CD4-positive, alpha-beta T cell treated with Interleukin-6 for 4 hours (primary cell): ENCODE measurements at places on chromosomes 7 and 10.

DNA sequence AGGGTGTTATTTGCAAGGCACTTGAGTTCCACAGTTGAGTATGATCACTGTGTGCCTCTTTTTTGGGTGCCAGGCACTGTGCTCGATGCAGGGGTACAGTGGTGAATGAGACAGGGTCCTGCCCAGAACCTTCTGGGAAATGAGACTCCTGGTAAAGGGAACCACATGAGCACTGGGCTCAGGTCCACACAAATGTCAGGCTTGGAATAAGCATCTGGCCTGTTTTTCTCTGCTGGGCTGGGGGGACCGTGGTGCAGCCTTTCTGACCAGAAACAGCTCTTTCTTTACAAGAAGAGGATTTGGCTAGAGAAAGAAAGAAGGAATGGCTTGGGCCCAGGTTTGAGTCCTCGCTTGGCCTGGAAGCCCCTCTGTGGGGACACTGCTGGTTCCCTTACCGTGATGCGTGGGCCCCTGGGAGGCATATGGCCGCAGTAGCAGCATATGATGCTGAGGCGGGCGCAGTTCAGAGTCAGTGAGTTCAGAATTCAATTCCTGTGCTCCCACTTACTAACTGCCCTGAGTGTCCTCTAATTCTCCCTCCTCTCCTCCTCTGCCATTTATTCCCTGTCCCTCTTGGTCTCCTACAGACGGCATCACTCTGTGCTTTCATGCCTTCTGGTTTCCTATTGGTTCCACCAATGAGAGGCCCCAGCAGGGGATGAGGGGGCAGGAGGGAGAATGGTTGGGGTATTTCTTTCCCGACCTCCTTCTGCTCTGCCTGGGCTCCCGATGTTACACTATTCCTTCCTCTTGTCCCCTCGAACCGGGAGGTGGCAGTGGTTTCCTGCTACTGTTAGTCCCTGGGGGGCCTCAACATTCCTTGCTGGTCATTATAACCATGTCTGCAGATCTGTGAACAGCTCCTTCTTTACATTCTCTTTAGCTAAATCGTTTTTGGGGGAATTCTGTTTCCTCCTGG is 9.6 kb upstream of the KCP start:
- no peak for DNase-seq

- DNase-seq, result no peak
Measured at GRCh38 chr10:87675396-87676376, 16.0 kb downstream of the PAPSS2 start.

GRCh38 chr10:76899490-76899889 is 738.1 kb downstream of the KCNMA1 start:
- DNase-seq, result no peak

DNA sequence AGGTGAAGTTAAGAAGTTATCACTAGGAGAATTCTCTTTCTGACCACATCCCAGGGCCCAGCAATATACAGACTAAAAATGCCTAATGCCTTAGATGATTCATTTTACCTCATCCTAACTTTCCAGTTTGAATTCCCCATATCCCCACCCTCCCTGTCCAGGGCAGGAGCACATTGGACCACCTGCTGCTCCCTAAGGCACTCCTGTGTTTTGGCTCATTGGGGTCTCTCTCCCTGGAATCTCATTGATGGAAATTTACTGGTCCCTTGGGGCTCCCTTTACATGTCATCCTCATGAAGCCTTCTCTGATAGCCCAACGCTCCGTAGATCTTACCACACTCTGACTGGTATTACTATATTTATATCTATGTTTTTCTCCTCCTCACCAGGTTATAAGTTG is 2.7 kb downstream of the IL2RA start:
- no peak for DNase-seq

DNA sequence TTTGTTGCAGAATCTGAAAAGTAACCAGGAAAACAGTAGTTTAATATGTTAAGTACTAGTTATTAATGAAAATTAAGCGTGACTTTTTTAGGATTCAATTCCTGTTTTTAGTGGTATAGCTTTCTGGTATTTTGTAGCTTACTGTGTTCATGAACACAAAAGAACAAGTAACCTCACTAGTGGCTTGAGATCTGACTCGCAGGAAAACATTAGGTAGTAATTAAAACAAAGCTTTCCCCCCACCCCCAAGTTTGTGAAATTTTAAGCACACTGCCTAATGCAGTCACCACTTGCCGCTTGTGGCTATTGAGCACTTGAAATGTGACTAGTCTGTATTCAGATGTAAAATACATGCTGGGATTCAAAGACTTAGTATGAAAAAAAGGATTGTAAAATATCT is 102.5 kb upstream of the RPA3 start:
- no peak for DNase-seq

GRCh38 chr7:44334734-44335097 is 9.3 kb upstream of the CAMK2B start:
- DNase-seq, result no peak

GRCh38 chr10:12350167-12350872 is 973 bp downstream of the CAMK1D start:
- peak; percentile 60 for DNase-seq

DNA sequence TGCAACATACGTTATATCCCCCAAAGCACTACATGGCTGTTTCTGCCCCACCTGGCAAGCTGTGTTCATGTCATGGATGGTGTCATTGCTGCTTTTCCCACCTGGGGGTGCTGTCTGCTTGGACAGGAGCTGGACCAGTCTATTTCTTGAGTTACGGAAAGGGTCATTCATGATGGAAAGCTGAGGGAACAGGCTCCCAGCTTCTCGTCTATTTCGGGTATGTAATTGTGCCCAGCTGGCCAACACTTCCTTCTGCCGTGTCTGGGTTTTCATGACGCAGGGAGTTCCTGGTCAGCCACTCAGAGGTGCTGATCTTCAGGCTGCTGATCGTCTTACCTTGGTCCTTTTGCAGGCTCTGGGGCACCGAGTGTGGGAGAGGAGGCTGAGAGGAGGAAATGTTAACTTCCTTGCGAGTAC is 8.6 kb downstream of the BTBD16 start:
- no peak for DNase-seq

GRCh38 chr10:52092390-52092789 is 221.7 kb upstream of the DKK1 start:
- no peak for DNase-seq

GRCh38 chr7:130444751-130445407 is 4.1 kb upstream of the CEP41 start:
- DNase-seq, result no peak

GRCh38 chr10:34916314-34916713 is 101.2 kb upstream of the PARD3 start:
- DNase-seq, result no peak

DNA sequence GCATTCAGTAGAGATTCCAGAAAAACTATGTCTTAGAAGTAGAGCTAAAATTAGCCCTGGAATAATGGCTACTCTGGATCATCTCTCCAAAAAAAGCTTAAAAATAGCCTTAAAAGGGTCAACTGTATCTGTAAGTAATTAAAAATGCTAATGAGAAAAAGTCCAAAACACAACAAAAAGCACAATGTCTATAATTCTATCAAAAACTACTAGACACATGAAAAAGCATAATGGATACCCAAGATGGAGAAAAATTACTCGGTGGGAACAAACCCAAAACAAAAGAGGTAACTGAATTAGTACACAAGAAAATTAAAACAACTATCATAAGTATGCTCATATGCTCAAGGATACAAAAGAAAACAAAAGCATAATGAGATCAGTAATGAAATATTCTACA is 15.4 kb downstream of the ORC5 start:
- DNase-seq, result no peak

- DNase-seq, result no peak
Measured at GRCh38 chr7:10245406-10245805, 728.3 kb upstream of the PHF14 start.

DNA sequence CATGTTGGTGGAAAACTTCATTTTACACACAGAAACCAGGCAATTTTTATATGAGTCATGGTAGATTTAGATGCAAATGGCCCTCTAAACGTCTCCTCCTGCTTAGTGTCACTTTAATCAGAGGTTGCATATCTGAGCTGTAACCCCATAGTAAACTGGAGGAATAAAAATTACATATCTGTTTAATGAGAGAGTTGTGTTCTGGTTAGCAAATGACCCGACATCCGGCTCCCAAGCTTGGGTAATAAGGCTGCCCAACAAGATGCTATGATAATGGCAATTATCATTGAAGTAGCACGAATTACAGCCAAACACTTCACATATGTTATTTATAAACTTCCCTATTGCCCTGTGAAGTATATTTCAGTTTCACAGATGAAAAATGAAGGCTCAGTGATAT is 10.6 kb upstream of the ADAM12 start:
- DNase-seq, result no peak

DNA sequence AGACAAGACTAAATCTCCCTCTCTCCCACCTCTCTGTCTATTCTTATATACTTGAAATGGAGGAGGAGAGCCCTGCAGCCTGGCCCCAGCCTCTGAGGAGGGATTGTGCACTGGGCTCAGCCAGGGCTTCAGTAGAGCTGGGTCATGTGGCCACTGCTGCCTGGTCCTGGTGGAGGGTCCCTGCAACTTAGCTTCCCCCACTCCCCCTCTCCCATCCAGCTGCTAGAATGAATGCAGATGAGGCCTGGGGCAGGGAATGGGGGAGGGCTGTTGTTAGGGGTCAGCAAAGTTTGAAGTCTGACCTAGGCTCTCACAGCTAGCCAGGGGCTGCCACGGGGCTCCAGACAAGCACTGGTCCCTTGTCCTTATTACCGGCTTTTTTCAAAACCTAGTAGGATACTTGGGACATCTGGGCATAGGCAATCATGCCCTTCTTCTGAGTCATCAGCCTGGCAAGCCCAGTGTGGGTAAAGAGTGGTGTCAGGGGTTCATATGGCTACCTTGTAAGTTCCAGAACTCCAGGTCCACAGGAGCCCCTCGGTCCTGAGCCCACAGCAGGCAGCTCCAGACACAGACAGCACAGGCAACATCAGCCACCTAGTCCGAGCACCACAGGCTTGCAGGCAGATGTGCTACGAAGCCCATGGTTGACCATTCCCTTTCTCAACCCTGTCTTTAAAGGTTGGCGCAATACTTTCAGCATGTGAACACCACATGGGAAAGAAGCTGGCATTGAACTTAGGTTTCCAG is 12.8 kb upstream of the CXCL12 start:
- no peak for DNase-seq

- no peak for DNase-seq
Measured at GRCh38 chr7:76023002-76023401, 24.8 kb downstream of the STYXL1 start.

DNA sequence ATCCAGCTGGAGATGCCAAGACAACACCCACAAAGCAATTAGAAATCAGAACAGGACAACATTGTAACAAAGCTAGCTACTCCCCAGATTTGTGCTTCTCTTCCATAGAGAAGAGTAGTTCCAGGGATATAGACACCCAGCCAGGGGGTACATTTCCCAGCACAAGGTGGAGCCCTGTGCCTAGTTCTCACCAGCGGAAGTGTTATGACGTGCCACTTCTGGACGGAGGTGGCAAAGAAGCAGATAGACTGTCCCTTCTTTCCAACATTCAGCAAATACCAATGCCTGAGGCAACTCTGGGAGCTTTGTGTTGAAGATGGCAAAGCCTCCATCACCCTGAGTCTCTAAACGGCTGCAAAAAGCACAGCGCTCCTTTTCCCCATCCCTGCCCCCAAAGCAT is 23.4 kb upstream of the GSAP start:
- no peak for DNase-seq

- no peak for DNase-seq
Measured at GRCh38 chr10:61580608-61581007, 82.1 kb upstream of the CABCOCO1 start.

DNA sequence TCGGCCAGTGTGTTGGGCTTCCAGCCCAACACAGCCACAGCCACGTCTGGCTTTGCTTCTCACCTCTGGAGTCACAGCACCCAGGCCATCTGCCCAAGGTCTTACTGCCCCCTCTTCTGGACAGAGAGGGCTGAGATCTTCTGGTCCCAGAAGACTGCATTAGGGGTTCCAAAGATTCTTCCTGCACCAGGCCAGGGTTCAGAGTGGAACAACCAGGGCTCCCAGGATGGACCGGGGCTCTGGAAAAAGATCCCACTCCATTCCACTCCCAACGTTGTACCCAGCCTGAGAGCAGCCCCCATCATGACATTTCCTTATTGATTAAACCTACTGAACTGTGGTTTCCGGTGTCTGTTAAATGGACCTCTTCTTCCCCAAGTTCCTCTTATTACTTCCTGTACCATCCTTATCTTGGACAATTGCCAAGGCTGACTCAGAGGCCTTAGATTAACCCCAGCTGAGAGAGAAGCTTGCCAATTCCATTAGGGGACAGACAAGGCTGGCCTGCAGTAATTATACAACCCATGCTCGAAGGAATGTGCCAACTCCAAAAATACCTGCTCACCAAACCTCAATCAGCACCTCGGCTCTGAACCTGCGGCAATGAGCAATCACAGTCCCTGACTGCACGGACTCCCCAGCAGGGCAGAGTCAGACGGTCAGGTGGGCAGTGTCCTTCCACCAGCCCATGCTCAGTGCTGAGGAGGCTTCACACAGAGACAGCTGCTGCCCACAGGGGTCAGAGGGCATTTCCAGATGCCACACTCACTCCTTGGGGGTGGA is 47.9 kb upstream of the NPFFR1 start:
- peak; percentile 43 for DNase-seq

DNA sequence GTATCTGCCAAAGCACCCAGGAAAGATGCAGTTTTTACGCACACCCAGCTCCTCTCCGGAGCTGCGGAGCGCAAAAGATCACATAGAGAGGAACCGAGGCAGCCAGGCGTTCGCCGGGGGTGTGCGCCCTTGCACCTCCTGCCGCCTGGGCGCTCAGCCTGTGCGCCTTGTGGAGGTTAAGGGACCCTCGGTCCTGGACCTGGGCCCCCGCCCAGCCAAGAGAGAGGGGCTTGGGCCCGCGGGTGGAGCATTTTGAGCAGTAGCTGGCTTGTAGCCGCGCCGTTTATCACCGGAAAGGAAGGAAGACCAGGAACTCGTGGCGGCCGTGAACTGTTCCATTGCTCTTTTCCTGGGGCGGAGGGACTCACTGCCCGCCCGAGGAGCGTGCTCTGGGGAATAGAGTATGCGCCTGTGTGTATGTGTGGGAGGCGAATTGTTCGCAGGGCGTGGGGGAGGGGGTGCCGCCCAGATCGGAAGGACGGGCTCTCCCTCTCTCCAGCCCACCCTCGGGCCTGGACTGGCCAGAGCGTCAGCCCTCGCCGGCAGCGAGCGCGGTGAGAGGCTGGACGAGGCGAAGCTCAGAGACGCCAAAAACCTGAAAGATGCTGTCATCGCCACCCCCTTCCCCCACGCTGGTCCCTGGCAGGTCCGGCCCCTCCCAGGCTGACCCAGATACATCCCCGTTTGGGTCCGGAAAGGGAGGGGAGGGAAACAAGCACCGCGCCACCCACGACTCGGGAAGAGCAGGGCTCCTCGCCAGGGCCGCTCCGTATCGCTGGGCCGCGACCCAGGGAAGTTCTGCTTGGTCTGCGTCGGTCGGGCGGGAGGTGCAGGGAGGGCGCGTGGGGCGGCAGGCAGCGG is 1.2 kb upstream of the WNT2 start:
- DNase-seq, result no peak

- DNase-seq, result no peak
Measured at GRCh38 chr10:4301291-4302045, 516.5 kb upstream of the KLF6 start.

GRCh38 chr10:69352569-69353264 is 64.0 kb downstream of the TACR2 start:
- no peak for DNase-seq

- no peak for DNase-seq
Measured at GRCh38 chr10:110437351-110437605, 60.4 kb upstream of the DUSP5 start.
